HuH-7 (cell line): ENCODE measurements at places on chromosomes 5 and 9.
A peak's percentile ranks its signal among the peaks of the same experiment; 100 is the strongest.

- DNase-seq, result no peak
These were observed at the start of gene C9orf50 for GRCh38 chr9:129620669-129621295. TSS of gene C9orf50 (minus strand) at chr9:129621101. CDS start at chr9:129620574, 527 bp downstream.

- DNase-seq, result no peak
These were observed 71.9 kb upstream of the SPDL1 start for GRCh38 chr5:169511708-169512107.

DNA sequence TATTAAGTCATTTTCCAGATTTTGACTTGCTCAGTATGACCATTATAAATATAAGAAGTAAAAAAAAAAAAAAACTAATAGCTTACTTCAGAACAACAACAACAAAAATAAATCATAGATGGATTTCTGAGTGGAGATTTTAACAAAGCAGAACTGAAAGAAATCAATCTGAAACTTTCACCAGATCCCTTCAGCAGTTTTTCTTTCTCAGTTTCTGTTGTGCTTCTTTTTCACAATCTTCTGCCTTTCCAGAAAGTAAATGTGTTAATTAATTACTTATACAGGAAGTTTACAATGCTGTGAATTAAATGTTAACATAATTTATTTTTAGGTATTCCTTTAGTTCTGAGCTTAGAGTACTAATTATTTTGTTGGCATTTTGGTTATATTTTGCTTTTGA, 73.5 kb downstream of the CHSY3 start:
- no peak for DNase-seq

DNA sequence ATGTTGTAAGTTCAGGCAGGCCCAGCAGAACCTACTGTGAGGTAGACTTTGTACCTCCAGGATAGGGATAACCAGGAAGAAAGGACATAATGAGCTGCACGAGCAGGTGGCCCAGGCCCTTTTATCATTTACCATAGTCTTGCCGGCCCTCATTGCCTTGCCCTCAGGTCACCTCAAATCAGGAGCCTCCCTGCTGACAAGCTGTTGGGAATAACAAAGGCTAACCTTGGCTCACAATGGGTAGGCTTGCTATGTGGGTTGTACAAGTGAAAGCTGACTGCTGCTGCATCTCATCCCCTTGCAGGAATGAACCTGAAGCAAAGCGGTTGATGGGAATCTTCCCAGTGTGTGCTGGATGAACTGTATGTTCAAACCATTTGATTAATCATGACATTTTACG, 159.5 kb upstream of the ACTBL2 start:
- no peak for DNase-seq

DNA sequence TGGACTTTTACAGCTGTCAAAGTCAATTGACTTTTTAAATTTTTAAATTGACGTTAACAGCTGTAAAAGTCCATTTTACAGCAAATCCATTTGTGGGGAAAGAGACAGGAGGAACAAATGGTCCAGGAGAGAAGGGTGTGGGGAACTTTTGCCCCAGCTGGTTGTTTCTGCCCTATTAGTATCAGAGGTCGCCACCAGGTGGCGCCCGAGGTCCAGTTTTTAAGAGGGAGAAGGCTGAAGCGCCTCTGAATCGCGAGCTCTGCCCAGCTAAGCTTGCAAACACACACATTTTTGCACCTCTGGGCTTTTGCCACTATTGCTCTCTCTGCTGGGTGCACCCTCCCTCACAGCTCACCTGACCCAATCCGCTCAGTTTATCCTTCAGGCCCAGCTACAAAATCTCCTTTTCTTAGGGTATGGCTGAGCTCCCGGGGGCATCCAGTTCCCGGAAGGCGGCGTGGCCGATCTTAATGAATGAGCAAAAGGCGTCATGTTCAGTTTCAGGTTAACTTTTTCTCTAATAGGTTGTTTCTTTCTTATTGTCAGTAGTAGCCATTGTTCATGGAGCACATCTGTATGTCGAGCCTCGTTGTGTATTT, 6.3 kb upstream of the TTLL11 start:
- DNase-seq, result peak; percentile 77

GRCh38 chr5:109373932-109374331, 35.8 kb downstream of the PJA2 start:
- no peak for DNase-seq

GRCh38 chr5:61731946-61732314, 399.9 kb downstream of the ZSWIM6 start:
- no peak for DNase-seq

DNA sequence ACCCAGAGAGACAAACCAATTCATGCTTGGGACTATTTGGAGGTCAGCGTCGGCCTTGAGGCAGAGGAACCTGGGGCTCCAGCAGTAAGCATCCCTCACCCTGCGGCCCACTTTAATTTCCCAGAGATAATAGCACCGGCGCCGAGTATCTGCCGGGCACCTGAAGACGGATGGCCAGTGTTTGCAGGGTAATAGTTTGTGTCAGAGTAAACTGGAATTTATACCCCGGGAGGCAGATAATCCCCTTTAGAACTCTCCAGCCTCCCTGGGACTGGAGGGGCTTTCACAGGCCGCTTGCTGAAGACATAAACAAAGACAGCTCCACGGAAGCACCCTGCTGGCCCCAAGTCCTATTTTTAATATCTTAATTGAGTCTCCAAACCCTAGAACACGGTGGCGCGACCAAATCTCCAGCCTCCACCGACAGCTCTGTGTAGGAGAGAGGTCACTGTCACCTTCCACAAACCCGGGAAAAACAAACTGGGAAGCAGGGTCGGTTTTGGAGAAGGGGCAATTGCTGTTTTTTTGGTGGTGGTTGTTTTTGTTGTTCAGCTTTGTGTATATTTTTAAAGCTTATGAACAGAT, 17.4 kb upstream of the FCN1 start:
- DNase-seq, result no peak

GRCh38 chr9:36007316-36007708, 29.4 kb upstream of the RECK start:
- DNase-seq, result no peak

GRCh38 chr5:38341641-38342040, 83.3 kb downstream of the EGFLAM start:
- DNase-seq, result no peak

GRCh38 chr5:74903165-74903787, 37.1 kb upstream of the FAM169A start:
- DNase-seq, result peak; percentile 57

- no peak for DNase-seq
These were observed 248.2 kb downstream of the EBF1 start for GRCh38 chr5:158851488-158851887.

GRCh38 chr5:91219091-91219802, 163.9 kb downstream of the ARRDC3 start:
- DNase-seq, result peak; percentile 29

DNA sequence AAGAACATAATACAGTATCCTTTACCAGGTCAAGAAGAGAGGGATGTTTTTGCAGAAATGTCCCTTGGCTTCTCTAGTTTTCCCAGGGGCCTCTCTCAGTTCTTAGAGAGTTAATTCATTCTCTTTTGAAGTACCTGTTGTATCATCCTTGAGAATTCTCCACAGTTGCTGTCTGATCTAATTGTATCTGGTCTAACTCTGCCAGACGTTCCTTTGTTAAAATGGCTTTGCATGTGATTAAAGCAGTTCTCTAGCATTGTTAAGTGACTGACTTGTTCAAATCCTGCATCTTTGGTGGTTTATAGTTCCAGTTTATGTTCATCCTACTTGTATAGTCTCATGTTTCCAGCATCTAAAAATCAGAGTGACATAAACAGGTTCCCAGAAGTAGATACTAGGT, 65.0 kb downstream of the KIAA1958 start:
- no peak for DNase-seq

DNA sequence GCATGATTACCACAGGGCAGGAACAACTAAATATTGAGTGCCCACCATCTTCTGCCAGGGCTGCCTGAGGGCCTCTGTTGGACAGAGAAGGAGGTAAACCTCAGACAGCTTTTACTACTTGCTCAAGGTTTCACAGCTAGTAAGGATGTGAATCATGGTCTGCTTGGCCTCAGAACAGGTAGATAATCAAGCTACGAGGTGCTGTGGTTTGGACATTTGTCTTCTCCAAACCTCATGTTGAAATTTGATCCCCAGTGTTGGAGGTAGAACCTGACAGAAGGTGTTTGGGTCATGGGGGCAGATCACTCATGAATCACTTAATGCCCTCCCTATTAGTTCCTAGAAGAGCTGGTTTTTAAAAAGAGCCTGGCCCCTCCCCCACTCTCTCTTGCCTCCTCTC, 541.2 kb upstream of the TRPC7 start:
- DNase-seq, result no peak
